Regular cardiac myocyte (primary cell): ENCODE measurements at places on chromosomes 1 and 21. TPM values are rescaled to one million over a fixed set of nuclear protein-coding genes. Genes with fewer than 3 reads are reported as not detected.

PCSK9 gene
- 0.19 and 0.28 TPM in 2 replicates for total RNA-seq

CD84 gene
- total RNA-seq = not detected in 2 replicates

JAM2 gene
- total RNA-seq = under 0.01 and 2.0 TPM in 2 replicates

ASCL5 gene
- under 0.01 TPM in 1 of 2 replicates, not detected in the other for total RNA-seq

INTS11 gene
- 34.1 and 42.0 TPM in 2 replicates for total RNA-seq

FCER1A gene
- not detected in 2 replicates for total RNA-seq

OR10Z1 gene
- total RNA-seq = not detected in 2 replicates

NECTIN4 gene
- total RNA-seq = 0.19 and 0.56 TPM in 2 replicates

AMY2A gene
- total RNA-seq = not detected in 2 replicates

MROH7 gene
- 0.28 TPM in 1 of 2 replicates, not detected in the other for total RNA-seq
